Stimulated activated CD4-positive, alpha-beta T cell treated with anti-CD3 and anti-CD28 coated beads, TNF-alpha, amount 100 ng/mL, for 24 hours (primary cell): ENCODE measurements at places on chromosomes 6 and 20.

DNA sequence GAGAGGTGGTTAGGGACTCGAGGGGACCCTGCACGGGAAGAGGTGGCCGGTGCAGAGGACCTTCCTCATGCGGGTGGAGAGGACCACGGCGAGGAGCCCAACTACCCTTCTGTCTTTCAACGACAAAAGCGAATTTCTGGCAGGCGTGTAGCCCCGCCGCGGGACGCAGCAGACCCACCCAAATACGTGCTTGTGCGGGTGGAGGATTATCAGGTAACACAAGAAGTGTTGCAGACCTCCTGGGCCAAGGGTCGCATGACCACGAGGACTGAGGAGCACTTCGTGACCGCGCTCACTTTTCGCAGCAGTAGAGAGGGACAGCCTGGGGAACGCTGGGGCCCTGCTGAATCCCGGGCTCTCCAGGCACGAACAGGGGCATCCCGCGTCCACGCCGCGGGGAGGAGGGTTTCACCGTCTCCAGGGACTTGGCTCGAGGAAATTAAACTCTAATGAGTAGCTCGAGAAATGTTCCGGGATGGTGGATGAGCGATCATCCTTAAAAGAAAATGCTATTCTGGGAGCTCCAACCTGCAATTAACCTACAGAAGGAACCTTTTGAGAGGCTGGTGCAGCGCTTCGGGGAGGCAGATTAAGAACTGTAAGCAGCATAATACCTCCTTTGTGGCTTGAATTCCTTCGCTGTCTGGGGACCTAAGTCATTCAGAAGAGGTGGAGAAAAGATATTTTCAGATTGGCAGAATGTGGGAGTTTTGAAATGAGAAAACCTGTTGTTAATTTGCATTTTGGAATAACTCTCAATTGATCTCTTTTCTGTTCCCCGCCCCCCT is 804 bp downstream of the C6orf141 start:
- no peak for DNase-seq

DNA sequence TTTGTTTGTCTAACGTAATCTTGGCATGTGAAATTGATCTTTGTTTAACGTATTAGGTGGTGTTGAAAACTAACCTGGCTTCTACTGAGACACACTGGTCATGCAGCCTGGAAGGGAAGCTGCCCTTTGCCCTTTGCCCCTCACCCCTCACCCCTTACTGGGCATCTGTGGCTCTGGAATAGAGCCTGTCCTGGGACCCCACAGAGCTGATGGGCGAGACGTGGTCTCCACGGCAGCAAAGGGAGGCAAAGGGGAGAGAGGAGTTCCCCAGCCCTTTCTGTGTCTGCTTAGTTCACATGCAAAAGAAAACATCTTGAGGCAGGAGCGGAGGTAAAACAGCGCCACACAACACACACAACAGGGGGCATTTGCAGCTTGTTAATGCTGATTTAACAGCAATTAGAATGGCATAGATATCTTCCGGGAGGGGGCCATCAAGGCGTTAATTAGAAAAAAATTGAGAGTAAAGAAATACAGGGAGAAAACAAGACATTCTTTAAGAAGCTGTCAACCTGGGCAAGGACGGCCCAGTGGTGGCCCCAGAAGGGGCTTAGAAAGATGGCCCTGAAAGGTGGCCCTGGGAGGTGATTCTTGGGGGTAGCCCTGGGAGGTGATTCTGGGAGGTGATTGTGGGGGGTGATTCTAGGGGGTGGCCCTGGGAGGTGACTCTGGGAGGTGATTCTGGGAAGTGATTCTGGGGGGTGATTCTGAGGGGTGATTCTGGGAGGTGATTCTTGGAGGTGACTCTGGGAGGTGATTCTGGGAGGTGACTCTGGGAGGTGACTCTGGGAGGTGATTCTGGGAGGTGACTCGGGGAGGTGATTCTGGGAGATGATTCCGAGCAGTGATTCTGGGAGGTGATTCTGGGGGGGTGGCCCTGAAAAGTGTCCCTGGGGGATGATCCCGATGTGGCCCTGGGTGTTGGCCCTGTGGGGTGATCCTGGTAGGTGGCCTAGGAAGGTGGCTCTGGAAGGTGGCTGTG is 44.5 kb upstream of the DACT2 start:
- no peak for DNase-seq

- DNase-seq, result no peak
Observed at GRCh38 chr6:42569102-42570028, 5.5 kb downstream of the UBR2 start.

GRCh38 chr6:105964979-105965760 is 121.0 kb upstream of the PRDM1 start:
- no peak for DNase-seq

GRCh38 chr6:7728855-7729590 is 3.1 kb downstream of the BMP6 start:
- DNase-seq, result no peak

GRCh38 chr6:90098001-90098531 is 198.6 kb downstream of the BACH2 start:
- DNase-seq, result no peak

- DNase-seq, result no peak
Observed at GRCh38 chr6:166980738-166981137, 18.5 kb upstream of the CEP43 start.

DNA sequence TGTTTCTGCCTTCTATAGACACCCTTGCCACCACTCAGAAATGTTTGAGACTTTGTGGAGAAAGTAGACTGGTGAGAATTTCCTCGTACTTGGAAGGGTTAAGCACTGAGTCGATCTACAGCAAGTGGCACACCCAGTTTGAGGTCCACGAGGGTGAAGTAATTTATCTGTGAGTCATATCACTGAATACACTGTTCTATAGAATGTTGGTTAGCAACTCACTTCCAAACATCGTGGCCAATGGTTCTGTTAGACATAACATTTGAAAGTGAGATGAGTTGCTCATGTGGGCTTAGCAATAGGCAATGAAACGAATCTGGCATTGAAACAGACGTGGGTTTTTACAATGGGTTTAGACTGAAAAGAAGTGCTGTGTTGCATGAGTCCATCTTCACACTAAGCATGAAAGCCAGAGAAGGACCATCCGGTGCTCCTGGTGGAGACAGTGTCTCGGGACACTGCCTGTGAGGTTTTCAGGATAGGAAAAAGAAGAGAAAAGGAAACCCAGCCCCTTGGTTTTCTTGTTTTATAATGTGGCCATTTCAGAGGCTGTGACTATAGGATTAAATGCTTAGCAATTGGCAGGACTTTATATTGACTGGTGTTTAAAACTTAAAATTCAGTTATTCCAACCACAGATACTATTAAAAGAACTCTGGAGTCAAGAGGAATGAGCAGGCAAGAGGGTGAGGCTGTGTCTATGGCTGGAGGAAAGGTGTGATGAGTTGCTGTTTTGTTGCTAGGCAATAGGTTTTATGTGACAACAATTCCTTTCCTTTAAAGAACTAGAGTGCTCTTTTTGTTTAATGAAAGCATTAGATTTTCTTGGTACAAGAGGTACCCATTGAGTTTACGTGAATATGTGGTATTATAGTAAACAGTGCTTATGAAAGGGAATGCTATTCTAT is 31.0 kb upstream of the EZR start:
- peak; percentile 50 for DNase-seq

DNA sequence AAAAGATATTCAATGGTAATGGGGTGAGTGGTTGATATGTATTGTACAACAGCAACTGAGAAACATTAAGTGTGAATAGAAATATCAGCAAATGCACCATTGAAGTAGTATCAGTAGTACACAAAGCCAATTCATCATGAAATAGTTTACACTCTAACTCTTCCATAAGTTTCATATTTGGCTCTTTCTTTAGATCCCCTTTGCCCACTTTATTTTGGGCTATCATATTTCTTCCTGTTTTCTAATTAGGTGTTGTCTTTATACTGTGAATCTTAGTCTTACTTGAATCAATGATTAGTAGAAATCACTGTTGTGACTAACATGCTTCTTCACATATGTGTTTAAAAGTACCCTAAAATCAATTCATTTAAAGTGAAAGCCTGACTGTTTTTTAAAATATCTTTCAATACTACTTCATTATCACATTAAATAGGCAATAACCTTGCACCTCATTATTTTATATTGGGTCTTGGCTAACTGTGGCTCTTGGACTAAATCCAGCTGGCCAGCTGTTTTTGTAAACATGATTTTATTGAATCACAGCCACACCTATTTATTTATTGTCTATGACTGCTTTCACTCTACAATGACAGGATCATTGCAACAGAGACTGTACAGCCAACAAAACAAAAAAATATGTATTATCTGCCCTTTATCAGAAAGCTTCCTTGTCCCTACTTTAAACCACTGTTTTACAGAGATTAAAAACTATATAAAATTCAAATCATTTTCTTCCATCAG is 38.9 kb downstream of the EYS start:
- DNase-seq, result no peak

DNA sequence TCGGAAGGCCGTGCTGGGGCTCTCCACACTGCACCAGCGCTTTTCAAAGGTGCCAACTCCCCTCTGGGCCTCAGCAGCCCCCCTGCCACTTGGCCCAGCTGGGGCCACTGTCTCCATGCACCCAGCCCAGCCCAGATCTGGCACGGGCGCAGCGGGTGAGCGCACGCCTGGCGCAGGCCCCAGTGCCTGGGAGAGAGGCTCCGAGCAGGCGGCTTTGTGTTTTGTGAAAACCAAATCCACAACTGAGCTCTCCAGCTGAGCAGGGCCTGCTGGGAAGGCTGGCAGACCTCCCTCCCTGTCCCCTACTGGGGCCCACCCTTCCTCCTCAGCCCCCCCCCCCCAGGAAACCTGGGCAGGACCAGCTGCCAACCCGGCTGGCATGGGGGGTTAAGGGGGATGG is 17.0 kb downstream of the MDGA1 start:
- no peak for DNase-seq

DNA sequence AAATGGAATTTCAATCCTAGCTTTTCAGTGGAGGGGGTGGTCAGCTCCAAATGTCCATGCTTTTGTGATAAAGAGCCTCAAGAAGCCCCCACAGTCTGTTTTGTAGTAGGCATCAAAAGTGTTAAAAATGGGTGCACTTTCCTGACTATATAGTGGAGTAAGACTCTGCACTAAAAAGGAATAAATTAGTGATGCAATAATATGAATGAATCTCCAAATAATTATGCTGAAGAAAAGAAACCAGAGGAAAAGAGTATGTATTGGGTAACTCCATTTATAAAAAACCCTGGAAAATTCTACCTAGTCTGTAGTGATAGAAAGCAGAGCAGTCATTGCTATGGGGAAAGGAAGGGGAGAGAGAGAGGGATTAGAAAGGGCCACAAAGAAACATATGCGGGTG is 310.4 kb upstream of the SUPT3H start:
- no peak for DNase-seq

GRCh38 chr6:163123098-163123497 is 291.4 kb upstream of the QKI start:
- no peak for DNase-seq

DNA sequence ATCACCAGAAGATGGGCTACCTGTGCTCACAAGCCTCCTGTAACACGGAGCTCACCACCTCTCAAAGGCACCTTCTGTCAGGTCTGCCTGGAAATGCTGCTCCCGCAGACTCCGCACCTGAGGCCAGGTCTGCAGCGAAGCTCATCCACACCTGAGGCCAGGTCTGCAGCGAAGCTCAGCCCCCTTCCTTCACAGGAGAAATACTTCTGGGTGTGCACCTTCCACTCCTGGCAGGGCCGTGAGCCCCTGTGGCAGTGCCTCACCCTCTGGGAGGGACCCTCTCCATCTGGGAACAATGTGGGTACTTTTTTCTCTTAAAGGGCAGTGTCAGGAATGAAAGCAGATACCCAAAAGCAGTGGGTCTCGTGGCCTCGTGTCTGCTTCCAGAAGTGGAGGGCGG is 1.4 kb upstream of the SLCO4A1 start:
- no peak for DNase-seq

DNA sequence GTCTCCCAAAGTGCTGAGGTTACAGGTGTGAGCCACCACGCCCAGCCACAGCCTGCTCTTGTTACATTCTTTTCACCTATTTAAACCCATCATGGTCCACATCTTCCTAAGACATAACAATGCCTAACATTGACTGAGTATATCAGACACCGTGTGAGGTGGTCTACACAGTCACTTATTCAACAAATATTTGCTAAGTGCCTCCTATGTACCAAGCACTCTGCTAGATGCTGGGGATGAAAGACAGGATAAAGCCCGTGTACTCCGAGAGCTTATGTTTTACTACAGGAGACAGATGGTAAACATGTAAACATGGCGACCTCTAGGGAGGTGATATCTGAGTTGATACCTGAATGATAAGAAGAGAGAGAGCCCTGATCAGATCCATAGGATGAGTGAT is 12.7 kb downstream of the BCL2L1 start:
- DNase-seq, result no peak

DNA sequence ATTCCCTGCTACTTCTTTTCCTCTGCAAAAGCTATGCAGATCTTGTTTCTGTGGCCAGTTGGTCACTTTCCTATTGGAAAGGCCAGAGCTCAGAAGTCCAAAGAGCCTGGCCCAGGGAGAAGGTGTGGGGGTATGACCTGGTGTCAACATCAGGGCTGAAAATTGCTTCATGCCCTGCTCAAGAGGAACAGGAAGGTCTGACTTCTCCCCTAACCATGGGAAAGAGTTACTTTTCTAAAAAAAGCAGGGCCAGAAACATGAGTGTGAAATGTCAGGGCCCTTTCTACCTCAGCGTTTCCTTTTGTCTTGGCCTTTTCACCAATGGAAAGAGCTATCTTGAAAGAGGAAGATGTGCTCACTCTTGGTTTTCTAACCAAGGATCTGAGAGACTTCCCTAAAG is 117.4 kb downstream of the MAFB start:
- DNase-seq, result no peak

DNA sequence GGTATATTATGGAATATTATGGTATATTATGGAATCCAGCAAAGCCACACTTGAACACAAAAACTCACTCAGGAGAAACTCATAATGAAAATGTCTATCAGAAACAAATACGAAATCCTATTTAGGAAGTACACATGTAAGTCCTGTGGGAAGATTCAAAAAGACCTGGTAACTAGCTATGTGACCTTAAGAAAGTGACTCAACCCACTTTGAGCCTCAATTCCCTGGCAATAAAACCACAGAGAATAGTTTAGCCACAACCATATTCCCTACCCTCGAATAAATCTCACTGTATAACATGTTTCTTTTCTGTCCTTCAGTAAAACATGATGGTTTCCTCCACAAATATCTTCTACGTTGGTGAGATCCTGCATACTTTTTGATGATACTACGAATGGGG is 56.4 kb downstream of the ZMYND8 start:
- DNase-seq, result no peak
